ENCODE measurements at places on chromosomes 4 and X.

GRCh38 chr4:26931966-26932365 is 71.3 kb downstream of the STIM2 start:
- no peak for DNase-seq

DNA sequence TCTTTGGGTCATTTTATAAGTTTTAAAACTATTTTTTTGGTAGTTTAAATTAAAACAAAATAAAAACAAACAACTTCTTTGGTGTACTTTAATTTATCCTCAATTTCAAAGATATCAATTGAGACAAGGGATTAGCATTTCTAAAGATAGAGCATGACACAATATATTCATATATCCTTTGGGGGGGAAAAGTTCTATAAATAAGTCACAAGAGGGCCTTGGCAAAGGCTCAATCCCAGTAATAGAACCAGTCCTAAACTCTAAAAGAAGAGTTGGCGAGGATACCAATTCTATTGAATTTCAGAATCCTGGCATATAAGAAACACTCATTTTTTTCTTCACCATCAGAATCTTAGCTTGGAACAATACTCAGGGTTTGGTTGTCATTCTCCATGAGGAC is 89.7 kb downstream of the COL4A6 start:
- no peak for DNase-seq

DNA sequence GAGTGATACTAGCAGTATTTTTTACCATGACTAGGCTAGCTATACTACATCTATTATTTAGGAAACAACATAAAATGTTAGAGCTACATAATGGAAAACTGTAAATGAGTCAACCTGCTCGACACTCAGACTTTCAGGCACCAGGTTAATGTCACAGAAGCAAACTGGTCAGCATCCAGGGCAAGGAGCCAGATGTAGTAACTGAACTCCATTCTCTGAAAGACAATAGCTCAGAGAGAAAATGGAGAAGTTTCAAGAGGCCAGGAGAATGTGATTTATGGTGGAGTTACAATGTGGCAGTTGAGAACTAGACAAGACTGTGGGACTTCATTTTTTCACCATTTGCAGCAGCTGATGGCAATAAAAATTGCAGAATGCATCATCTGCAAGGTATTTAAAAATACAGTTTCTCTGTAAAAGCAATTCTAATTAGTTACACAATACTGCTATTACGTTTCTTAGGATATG is 342.7 kb upstream of the PABPC4L start:
- no peak for DNase-seq

DNA sequence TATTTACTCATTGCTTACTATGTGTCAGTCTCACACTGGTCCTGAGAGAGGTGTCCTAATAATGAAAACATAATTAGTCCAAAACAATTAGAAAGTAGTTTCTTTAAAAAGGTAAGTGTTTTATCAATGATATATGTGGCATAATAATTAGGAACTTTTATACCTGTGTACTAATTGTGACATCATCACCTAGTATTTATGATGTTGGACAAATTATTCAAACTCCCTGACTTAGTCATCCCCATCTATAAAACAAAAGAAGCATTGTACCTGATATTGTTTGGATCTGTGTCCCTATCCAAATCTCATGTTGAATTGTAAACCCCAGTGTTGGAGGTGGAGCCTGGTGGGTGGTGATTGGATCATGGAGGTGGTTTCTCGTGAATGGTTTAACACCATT is 15.8 kb upstream of the ARHGEF38 start:
- no peak for DNase-seq

- peak; percentile 33 for DNase-seq
Observed at GRCh38 chrX:109886122-109886761, 116.7 kb upstream of the TMEM164 start.

DNA sequence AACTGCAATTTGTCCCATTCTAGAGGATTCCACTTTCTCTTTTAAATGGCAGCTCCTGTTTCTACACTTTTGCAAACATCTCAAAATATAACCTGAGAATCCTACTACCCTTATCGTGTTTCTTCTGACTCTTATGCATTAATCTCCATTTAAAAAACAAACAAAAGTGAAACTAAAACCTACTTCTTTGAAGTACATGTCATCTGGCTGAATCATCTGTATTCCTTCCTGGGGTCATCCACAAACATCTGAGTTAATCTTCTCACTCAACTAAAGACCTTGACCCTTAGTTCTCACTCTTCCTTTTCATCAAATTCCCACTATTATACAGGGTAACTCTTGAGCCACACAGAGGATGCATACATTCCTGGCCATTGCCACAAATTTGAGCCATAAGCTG is 584.8 kb downstream of the PPARGC1A start:
- DNase-seq = no peak

GRCh38 chr4:52197306-52197705 is 146.2 kb downstream of the SPATA18 start:
- no peak for DNase-seq

DNA sequence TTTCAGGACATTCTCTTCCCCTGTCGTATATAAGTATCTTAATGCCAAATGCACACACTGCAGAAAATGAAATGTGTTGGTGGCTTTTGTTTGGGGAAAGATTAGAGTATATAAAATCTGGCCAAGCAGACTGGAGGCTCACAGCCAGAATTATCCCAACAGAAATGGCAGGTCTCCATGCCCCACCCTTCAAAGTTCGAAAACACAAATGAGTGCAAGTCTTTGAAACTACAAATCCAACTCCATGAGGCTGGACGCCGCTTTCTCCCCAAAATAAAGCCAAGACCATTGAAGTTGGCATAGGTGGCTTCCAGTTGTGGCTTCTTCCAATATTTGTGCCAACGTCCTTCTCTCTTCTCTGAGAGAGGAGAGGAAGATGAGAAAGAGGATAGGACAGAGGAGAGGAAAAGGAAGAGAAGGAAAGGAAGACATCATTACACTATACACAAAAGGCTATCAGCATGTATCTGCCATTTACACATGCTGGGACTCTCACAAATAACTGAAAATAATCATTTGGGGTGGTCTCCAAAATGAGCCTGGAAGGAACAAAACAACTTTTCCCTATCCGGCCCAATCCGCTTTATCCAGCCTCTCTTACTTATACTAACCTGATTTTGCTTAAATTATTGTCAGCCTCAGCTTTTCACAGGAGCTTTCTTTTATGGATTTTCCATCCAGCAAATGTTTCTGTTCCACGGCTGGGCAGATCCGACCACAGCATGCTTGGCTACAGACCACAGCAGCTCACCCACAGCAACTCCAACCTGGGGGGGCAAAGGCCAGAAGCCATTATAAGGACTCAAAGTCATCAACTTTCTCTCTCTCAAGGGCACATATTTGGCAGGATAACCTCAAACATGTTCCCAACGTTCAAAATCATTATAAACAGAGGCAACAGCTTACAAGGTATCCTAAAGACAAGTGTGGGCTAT is 71.7 kb downstream of the APBB2 start:
- DNase-seq = no peak

DNA sequence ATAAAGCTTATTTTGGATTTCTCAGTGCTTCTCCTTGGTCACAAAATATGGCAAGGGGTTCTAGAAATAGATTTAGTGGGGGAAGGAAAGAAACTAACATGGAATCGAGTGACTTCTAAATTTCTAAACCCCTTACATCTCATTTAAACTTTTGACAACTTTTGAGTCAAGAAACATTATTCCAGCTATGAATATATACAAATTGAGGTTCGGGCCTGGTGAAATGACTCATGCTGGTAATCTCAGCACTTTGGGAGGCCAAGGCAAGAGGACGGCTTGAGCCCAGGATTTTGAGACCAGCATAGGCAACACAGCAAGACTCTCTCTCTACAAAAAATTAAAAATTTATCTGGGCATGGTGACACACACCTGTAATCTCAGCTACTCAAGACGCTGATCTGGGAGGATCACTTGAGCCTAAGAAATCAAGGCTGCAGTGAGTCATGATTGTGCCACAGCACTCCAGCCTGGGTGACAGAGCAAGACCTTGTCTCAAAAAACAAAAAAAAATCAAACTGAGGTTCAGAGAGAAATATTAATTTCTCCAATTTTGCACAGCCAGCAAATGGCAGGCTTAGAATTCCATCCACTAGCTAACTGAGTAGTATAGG is 99.8 kb downstream of the ANXA3 start:
- DNase-seq = no peak

GRCh38 chr4:175927121-175927520 is 115.1 kb upstream of the GPM6A start:
- DNase-seq = no peak

- DNase-seq = peak; percentile 71
Observed at GRCh38 chr4:128812442-128813235, 3.1 kb downstream of the JADE1 start.

DNA sequence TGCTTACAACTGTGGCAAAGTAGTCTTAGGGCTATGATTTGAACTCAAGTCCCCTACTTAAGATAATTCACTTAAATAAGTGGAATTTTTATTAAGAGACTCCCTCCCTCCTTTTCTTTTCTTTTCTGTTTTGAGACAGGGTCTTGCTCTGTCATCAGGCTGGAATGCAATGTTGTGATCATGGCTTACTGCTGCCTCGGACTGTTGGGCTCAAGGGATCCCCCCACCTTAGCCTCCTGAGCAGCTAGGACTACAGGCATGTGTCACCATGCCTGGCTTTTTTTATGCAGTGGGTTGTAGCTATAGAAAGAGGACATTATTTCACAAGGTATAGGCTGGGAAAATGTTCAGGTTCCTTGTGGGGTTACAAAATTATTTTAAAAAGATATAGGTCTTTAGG is 19.2 kb downstream of the DIAPH2 start:
- no peak for DNase-seq

- no peak for DNase-seq
Observed at GRCh38 chr4:73828956-73829355, 7.5 kb upstream of the CXCL6 start.

GRCh38 chr4:37445023-37445422 is 200.5 kb downstream of the NWD2 start:
- DNase-seq = no peak

DNA sequence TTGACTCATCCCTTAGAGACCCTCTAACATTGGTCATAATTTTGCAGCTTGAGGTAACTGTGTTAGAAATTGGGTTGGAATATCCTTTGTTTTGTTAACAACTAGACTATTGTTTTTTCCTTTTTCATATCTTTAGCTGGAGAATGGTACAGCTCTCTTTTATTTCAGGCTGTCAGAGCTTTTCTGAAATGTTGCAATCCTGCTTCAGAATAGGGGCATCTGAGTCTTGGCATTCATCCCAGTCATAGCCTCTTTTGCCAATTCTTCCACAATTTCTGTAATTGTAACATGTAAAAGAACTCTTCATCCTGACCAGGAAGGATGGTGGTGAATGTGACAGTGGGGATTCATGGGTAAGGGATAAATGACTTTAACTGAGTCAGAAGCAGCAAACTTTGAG is 128.7 kb downstream of the FHIP1A start:
- no peak for DNase-seq

- no peak for DNase-seq
Observed at GRCh38 chrX:14829643-14830042, 43.2 kb downstream of the FANCB start.

DNA sequence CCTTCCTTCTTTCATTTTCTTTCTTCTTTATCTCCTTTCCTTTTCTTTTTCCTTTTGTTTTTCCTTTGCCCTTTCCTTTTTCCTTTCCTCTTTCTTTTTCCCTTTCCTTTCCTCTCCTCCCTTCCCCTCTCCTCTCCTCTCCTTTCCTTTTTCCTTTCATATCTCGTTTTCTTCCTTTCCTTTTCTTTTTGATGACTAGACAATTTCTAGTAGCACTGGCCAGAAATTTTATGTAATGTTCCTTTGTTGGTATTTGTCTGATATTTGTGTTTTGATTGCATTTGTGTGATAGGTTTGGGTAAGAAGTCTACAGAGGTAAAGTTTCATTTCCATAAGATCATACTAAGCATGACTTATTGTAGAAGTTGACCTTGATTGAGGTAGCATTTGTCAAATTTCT is 1722.9 kb upstream of the IGFBP7 start:
- DNase-seq = no peak

- DNase-seq = no peak
Observed at GRCh38 chr4:80507077-80507476, 171.5 kb downstream of the CFAP299 start.

GRCh38 chr4:100826808-100827548 is 309.2 kb upstream of the EMCN start:
- no peak for DNase-seq

DNA sequence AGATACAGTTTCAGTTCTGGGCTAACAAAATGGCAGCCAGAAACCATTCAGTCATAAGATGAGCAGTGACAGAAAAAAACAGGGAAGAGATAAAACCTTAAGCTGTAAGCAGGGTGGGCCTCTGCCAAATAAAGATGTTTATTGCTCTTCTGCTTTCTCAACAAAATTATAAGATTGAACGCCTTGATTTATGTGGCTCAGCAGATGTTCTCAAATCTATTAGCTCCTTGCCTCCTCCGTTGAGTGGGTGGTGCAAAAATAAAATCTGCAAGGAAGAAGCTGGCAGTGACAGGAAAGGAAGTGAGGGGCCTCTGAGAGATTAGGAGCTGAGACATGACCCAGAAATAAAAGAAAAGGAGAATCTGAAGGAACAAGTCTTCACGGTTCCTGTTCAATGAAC is 206.6 kb downstream of the PTTG2 start:
- no peak for DNase-seq

DNA sequence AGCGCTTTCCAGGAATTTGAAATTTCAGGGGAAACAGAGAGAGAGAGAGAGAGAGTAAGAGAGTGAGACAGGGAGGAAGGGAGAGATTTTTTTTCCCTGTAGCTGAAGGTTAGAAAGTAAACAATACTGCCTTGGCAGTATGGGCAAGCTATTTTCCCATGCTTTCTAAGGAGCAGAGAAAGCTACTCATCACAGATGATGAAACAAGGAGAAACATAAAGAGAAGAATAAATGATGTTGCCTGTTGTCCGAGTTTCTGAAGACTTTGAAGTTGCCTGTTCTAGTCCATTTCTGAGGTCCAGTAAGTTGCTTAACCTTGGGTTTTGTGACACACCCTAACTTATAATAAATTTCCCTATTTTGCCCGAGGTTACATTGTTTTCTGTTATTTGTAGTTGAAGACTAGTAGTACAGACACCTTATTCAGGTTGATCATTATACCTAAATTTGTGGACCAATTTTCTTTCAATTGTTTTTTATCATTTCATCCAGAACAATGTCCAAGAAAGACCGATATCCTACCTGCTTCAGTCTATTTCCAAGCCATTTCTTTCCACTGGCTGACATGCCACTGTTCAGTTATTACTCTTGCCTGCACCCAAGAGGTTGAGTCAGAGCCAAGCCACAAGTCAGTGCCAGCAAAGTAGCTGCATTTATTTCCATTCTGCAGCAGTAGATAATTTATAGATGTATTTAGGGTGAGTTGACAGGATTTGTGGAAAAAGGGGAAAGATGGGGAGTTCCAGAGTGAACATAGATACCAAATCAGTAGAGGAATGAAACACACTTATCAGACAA is 49.7 kb upstream of the SLC16A2 start:
- no peak for DNase-seq
